Stimulated activated CD8-positive, alpha-beta memory T cell treated with anti-CD3 and anti-CD28 coated beads, Interleukin-4, amount 100 ng/mL, for 1 hour (primary cell): ENCODE measurements at places on chromosomes 16 and 17.

GRCh38 chr17:20033415-20033814, 24.3 kb downstream of the SPECC1 start:
- no peak for DNase-seq

GRCh38 chr17:82881900-82882714, 42.3 kb upstream of the ZNF750 start:
- DNase-seq: no peak

DNA sequence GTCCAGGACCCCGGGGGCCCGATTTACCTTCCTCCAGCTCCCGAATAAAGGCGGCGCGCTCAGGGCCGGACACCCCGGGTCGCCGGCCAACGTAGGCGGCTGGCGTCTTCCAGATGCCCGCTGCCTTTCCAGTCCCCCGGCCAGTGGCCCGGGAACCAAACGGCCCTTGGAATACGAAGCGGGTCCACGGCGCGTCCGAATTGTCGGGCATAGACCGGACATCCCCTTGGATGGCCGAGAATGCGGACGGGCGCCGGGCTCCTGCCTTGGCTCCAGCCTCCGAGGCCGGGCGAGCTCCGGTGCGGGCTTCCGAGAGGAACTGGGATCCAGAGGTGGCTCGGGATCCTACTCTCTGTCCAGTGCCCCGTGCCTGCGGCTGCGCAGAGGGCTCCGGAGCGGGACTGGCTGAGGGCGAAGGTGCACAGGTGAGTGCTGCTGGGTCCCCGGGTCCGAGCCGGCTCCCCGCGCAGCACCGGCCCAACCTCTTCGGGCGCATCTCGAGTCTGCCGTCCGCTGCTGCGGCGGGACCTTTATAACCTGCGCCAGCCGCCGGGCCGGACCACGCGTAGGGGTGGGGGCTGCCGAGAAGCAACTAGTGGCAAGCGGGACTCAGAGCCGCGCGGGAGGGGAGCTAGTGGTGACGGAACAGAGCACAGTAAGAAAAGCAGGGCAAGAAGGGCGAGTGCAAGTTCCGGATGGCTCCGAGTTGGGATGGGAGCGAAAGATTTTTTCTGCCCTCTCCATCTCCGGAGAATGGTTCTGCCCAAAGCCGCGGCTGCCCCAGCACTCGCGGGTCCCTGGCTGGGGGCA, at the start of gene HAP1:
TSS of gene HAP1 (minus strand) at position 505 of the 810 bp plus-strand sequence. CDS start at position 496, 9 bp downstream.
- no peak for DNase-seq

DNA sequence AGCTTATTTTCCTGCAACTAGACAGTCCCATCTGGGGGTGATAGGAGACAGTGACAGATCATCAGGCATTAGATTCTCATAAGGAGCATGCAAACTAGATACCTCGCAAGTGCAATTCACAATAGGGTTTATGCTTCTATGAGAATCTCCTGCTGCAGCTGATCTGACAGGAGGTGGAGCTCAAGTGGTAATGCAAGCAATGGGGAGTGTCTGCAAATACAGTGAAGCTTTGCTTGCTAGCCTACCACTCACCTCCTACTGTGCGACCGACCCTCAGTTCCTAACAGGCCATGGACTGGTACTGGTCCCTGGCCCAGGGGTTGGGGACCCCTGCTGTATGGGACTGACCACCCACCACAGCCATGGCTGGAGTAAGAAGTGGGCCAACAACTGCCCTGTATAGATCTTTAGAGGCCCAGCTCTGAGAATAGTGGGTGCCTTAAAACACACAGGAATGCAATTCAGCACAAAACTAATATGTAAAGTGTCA, 26.0 kb upstream of the IRX3 start:
- no peak for DNase-seq

- DNase-seq: no peak
These were observed 77.5 kb upstream of the DYNLRB2 start for GRCh38 chr16:80463326-80463725.

DNA sequence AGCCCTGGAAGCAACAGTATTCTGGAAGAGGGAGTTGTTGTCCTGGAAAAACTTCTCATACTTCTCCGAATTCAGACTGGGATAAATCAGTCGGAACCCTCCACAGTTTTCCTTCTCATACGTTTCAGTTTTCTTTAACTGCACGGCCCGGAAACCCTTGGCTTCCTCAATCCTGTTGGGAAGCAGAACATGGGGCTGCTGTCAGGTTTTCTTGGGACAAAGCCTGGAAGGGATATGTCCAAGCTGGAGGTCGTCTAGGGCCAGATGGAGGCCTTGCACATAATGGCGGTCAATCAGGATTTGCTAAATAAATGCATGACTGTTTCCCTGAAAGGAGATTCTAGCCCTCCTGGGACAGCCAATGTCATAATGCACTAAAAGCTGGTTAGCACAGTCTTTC, 29.2 kb downstream of the TTLL6 start:
- DNase-seq: no peak

DNA sequence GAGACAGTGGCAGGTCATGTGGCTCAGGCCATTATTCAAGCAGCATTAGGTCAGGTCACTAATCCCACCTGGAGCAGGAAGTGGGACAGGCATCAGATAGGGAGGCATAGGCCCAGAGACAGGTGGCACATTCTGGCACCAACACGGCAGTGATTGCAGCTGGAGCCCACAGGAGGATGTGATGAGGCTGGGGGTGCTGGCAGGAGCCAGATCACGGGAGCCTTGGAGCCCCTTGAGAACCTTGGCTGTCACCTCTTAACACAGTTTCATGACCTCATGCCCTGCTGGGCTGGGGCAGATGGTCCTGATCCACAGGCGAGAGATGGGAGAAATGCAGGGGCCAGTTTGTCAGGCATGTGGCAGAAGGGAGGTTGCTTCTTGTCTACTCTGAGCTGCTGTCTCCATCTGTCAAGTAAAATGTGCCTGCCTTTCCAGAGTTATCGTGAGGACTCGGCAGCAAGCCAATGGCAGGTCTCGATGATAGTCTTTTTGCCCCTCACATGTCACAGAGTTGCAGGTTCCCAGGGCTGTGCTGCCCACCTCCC, 109.6 kb downstream of the CLEC16A start:
- DNase-seq: no peak

DNA sequence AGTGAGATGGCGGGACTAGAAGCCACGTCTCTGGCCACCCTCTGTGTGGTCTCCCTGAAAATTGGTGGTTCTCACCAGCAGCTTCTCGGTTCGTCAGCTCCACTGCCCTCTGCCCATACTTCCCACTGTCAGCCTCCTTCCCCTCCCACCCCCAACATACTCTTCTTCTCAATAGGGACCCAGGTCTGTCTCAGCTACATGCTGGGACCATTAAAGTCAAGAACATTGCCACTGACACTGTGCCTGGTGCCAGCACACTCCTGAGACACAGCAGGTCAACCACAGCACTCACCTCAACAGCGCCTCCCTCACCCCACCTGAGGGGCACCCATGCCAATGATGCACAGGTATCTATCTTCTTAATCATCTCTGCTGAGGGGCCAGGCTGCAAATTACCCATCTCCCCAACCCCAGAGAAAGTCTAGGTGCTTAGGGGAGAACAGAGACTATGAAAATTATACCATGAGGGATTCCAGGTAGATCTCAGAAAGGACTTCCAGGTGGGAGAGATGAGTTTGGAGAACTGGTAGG, 1.3 kb downstream of the PLXDC1 start:
- no peak for DNase-seq

GRCh38 chr17:43722870-43723665, 35.5 kb downstream of the SOST start:
- no peak for DNase-seq

- DNase-seq: no peak
These were observed 142.0 kb upstream of the CDH11 start for GRCh38 chr16:65263896-65264295.

GRCh38 chr17:63486317-63487013, 9.6 kb downstream of the ACE start:
- DNase-seq: no peak

DNA sequence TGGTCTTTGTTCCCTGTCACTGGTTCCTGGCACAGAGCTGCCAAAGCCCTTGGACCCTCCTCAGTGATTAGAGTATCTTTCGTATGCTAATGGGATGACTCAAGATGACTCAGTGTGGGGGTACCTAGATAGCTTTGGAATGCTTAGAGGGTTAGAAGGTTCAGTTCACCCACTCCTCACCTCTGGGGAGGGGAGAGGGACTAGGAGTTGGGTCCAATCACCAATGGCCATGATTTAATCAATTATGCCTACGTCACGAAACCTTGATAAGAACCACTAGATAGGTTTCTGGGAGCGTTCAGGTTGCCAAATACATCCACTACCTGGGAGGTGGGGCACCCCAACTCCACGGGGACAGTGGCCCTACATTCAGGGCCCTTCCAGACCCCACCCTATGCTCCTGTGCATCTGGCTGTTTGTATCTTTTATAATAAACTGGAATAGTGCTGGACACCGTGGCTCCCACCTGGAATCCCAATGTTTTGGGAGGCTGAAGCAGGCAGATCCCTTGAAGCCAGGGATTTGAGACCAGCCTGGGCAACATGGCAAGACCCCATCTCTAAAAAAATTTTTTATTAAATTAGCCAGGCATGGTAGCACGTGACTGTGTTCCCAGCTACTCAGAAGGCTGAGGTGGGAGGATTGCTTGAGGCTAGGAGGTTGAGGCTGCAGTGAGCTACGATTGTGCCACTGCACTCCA, 29.2 kb upstream of the LITAF start:
- DNase-seq: no peak

DNA sequence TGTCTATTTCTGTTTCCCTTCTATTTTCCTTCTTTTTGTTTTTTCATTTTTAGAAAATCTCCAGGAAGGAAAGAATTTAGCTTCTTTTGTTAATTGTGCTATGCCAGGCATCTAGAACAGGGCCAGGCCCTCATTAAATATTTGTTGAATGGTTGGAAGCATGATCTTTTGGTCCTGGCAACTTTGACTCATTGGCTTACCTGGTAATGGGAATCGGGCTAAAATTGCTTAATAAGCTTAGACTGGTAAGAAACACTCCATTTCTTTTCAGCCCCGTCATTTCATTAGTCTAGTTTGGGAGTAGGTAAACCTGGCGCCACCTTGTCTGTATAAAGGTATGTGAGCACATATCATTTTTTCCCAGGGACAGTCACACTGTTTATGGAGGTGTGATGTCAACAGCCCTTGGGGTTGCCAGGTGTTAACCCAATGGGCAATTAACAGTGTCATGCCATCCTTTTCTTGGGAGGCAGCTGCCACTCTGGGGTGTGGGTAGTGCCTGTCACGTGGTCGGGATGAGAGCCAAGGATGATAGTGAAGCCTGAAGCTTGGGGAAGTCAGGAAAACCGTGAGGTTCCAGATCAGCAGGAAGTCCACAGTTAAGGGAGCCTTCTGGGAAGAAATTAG, 9.5 kb upstream of the NDEL1 start:
- DNase-seq: no peak

DNA sequence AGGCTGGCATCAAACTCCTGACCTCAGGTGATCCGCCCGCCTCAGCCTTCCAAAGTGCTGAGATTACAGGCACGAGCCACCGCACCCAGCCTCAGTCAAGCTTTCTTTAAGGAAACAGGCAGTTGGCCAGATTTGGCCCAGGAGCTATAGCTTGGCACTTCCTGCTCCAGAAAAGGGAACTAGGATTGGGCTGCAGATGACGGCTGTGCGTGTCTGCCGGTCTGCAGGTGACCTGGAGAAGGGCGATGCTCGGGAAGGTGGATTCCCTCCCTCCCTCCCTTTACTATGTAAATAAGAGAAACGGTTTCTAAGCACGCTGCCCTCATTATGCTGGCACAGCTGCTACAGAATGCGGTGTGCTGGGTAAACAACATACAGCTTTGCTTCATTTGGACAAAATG, 215.9 kb downstream of the RPTOR start:
- DNase-seq: no peak

DNA sequence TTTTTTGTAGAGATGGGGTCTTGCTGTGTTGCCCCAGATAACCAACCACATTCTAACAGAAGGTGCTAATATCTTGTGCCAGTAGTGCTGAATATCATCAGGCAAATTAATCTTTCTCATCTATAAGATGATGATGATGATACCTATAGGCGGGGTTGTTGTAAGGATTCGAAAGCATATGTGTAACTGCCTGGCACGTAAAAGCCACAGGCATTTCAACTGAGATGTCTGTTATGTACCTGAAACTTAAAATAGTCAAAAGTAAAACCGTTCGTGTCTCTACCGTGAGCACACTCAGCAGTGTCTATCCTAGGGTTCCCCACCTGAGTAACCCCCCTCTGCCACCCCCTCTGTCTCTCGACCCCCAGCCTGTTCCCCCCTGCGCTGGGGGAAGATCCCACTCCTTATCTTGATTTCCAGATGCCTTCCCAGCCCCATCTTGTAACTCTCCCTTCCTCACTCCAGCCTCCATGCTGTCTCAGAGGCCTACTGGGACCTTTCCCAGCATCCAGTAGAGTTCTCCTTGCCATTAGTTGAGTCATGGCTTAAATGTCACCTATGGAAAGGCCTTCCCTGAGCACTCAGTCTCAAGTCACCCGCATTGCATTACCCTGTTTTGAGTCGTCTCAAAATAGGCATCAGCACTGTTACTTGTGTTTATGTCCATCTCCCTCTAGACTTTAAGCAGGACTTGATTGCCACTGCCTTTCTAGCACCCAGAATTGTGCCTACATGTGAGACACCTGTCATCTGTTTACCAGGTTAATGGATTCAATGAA, 34.1 kb downstream of the CDRT15 start:
- DNase-seq: no peak

DNA sequence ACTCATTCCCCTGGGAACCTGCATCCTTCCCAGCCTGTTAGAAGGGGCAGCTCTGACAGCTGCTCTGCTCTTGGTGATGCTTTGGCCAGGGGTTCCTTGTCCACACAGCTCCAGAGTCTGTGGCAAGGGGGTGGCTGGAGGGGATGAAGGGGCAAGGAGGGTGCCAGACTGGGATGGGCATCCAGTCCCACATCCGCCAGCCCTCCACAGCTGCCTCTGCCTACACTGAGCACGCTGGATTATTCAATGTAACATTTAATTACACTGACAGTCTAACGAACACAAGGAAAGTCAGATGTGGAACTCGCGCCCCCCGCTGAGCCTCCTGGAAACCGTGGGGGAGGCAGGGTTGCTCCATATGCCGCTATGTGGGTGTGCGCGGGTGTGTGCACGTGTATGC, 101.1 kb downstream of the C16orf78 start:
- DNase-seq: no peak

GRCh38 chr16:67115639-67116038, 5.9 kb downstream of the PHAF1 start:
- no peak for DNase-seq

GRCh38 chr17:38511150-38512108, 83.2 kb downstream of the ARHGAP23 start:
- no peak for DNase-seq

DNA sequence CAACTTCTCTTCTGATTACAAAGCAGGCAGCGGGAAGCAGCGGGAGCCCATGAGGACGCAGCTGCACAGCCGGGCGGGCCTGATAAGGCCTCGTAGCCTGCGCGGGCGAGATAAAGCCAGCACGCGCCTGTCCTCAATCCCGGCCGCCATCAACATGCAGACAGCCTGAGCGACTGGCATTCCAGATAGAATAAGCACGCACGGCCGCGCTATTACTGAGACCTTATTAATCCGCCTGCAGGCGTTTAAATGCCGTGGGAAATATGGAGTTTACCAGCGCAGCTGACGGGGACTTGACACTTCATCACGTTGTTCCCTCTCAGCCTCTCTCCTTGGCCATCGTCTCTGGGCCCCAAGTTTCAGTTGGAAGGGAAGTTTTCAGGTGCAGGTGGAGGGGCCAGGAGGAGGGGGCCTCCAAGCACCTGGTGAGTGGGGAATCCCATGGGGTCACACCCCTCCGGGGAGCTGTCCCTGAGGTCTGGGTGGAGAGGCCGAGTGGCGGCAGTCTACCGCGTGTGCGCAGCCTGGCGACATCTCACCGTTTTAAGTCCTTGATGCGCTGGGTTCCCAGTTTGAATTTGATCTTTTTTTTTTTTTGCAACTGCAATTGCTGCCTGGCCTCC, 27.3 kb upstream of the CBFA2T3 start:
- no peak for DNase-seq

- DNase-seq: no peak
These were observed 29.0 kb upstream of the SLC25A19 start for GRCh38 chr17:75318211-75318610.
